CD4-positive, CD25-positive, alpha-beta regulatory T cell (primary cell): ENCODE measurements at places on chromosomes 16 and 17. TPM values are rescaled to one million over a fixed set of nuclear protein-coding genes. Genes with fewer than 3 reads are reported as not detected.

CRHR1 gene
- not detected for total RNA-seq

TMC5 gene
- not detected for total RNA-seq

TSNAXIP1 gene
- 0.39 TPM for total RNA-seq

SRCIN1 gene
- total RNA-seq, result not detected

USP22 gene
- 152 TPM for total RNA-seq

- DNase-seq, result no peak
- no peak overlapping the region for H3K4me3 ChIP-seq
- peaks cover 2% of the 10 kb centered on the region for H3K27me3 ChIP-seq
- no peak overlapping the region for H3K27ac ChIP-seq
- no peaks in the 10 kb centered on the region for H3K36me3 ChIP-seq
Observed at GRCh38 chr17:3547628-3548027, 10.0 kb downstream of the TRPV3 start.

DNA sequence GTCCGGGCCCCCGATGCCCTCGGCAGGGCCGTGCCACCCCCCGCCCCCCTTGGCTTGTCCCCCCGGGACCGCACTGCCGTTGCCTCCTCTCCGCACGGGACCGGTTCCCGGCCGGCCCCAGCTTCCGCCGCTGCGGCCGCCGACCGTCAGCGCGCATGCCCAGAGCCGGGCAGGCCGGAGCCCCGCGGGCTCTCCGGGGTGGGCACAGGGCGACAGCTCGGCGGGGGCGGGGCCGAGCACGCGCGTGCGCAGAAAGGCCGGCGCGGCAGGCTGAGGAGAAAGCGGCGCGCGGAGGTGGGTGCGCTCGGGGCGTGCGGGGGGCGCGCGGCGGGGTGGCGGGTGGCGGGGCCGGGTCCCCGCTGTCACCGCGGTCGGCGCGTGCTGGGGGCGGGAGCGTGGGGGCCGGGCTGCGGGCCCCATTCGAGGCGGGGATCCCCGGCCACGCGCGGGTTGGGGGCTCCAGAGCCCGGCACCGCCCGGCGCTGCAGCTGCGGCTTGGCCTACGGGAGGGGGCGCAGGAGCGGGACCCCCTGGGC is at the start of gene TBC1D24:
Gene TBC1D24 (plus strand): TSS at position 251 of the 536 bp plus-strand sequence. CDS start 21,022 bp downstream, outside the sequence.
- H3K27ac ChIP-seq, result peak within 1 kb of the TSS; percentile 14
- DNase-seq, result peak; percentile 71
- peaks cover 46% of the 10 kb centered on the region for H3K4me1 ChIP-seq
- no peak within 1 kb of the TSS for H3K4me3 ChIP-seq

DNA sequence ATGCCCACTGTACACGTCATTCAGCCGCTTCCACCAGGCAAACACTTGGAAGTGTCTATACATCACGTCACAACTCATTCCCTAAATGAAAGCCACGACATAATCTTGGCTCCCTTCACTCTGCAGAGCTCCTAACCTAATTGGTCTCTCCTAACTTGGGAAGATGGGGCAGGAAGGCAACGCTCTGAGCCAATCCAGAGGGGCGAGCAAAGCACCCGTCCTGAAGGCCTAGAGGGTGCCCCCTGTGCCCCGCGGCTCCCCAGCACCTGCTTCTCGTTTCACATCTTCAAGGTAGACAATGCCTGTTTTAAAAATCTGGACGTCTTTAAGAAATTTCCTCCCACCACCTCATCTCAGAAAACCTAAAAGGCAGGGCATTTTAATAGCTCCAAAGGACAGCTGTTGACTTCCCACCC is 1.0 kb downstream of the CSNK2A2 start:
- H3K27me3 ChIP-seq, result no peaks in the 10 kb centered on the region
- H3K36me3 ChIP-seq, result peaks cover 33% of the 10 kb centered on the region
- peak overlapping the region; percentile 71 for H3K4me3 ChIP-seq
- H3K4me1 ChIP-seq, result peaks cover 24% of the 10 kb centered on the region
- DNase-seq, result no peak

- no peaks in the 10 kb centered on the region for H3K4me1 ChIP-seq
- H3K27ac ChIP-seq, result no peak overlapping the region
- DNase-seq, result no peak
- H3K27me3 ChIP-seq, result no peaks in the 10 kb centered on the region
Observed at GRCh38 chr17:68819465-68819864, 135.7 kb downstream of the ABCA8 start.

DNA sequence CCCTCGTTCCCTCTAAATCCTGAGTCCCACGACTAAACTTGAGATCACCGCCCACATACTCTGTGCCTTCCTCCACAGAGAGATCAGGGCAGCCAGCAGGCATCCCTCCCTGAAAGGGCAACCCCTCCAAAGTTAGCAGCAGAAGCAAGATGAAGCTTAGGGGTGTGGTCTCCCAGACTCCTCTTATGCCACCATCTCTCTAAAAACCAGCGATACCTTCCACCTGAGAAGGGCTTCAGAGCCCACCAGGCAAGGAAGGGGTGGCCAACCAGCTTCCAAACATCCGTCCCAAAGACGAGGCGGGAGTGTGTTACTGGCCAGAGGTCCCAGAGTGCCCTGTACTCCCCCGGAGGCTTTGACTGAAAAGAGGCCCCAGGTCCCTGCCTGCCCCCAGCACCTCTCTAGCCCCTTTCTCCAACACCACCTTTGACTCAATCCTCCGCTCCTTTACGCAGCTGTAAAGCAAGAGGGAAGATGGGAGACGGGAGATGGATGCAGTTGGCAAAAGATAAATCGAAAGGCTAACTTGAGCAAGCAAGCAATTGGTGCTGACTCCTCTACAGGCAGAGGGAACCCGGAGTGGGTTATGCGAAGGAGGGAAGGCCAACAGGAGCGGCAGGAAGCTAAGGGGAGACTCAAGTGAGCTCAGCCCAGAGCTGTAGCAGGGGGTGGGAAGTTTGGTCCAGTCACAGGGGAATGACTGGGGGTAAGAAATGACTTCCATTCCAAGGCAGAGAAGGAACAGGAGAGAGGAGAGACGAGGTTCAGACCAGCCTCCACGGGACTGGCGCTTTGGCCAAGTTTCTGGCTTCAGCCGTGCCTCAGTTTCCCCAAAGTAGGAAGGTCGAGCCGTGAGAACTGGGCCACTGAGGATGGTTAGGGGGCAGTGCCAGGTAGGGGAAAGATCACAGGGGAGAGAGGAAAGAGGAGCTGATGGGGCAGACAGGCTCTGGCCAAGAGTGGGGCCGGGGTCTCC is 1.0 kb downstream of the ST3GAL2 start:
- H3K4me3 ChIP-seq, result peak overlapping the region; percentile 89
- peaks cover 39% of the 10 kb centered on the region for H3K4me1 ChIP-seq
- peak overlapping the region; percentile 57 for H3K27ac ChIP-seq
